ENCODE measurements at places on chromosomes 2 and 18.

GRCh38 chr2:28603821-28604220, 108.0 kb downstream of the PLB1 start:
- DNase-seq, result no peak

GRCh38 chr2:154974041-154974440, 275.5 kb downstream of the KCNJ3 start:
- no peak for DNase-seq

- DNase-seq, result no peak
Measured at GRCh38 chr2:68784915-68785314, 50.3 kb downstream of the ARHGAP25 start.

DNA sequence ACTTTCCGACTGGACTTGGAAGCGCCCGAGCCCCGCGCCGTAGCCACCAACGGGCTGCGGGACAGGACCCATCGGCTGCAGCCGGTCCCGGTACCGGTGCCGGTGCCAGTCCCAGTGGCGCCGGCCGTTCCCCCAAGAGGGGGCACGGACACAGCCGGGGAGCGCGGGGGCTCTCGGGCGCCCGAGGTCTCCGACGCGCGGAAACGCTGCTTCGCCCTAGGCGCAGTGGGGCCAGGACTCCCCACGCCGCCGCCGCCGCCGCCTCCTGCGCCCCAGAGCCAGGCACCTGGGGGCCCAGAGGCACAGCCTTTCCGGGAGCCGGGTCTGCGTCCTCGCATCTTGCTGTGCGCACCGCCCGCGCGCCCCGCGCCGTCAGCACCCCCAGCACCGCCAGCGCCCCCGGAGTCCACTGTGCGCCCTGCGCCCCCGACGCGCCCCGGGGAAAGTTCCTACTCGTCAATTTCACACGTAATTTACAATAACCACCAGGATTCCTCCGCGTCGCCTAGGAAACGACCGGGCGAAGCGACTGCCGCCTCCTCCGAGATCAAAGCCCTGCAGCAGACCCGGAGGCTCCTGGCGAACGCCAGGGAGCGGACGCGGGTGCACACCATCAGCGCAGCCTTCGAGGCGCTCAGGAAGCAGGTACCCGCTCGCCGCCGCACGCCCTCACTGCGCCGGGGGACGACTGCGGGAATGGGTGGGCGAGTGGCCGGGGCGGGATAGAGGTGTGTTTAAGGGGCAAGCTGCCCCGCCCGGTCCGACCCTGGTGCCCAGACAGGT, 713 bp downstream of the ATOH8 start:
- no peak for DNase-seq

DNA sequence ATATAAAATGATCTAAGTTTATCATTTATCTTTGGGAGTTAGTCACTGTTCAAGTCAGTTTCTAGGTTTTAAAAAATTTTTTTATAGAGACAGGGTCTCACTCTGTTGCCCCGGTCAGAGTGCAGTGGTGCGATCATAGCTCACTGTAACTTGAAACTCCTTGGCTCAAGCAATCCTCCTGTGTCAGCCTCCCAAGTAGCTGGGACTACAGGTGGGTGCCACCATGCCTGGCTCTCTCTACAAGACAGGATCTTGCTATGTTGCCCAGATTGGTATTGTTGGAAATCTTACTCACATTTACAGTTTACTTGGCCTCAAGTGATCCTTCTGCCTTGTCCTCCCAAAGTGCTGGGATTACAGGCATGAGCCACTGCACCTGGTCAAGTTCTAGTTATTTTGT, 74.5 kb downstream of the MIB1 start:
- no peak for DNase-seq

DNA sequence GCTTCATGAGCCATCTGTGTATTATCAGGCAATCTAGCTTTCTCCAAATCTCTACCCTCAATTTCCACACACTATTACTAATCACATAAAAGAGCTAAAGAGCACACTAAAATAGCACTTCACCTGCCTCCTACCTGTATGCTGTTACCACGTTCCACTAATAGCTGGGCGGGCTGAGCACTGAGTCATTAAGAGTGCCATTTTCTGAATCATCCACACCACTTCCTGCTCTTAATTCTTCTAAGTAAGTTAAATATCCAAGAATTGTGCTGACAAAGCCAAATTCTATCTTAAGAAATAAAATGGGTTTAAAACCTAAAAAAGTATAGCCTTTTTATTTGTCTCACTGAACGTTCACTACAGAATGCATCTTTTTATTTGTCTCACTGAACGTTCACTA, 35.7 kb downstream of the NOL10 start:
- DNase-seq, result no peak

DNA sequence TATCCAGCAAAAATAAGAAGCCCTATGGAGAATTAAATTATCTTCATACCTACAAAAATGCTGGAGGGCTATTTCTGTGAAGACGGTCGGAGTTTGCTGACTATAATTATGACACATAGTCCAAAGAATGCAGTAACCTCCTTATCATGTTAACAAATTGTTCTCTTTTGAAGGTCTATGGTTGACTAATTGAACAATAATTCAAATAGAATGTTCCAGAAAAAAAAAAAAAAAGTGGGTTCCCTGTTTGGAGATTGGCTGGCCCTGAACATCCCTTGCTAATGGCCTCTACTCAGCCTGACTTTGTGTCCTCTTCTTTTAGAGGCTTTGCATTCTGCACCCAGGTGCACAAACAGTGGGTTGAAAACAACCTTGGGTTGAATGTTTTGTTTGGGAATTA, 82.8 kb upstream of the CCBE1 start:
- no peak for DNase-seq

DNA sequence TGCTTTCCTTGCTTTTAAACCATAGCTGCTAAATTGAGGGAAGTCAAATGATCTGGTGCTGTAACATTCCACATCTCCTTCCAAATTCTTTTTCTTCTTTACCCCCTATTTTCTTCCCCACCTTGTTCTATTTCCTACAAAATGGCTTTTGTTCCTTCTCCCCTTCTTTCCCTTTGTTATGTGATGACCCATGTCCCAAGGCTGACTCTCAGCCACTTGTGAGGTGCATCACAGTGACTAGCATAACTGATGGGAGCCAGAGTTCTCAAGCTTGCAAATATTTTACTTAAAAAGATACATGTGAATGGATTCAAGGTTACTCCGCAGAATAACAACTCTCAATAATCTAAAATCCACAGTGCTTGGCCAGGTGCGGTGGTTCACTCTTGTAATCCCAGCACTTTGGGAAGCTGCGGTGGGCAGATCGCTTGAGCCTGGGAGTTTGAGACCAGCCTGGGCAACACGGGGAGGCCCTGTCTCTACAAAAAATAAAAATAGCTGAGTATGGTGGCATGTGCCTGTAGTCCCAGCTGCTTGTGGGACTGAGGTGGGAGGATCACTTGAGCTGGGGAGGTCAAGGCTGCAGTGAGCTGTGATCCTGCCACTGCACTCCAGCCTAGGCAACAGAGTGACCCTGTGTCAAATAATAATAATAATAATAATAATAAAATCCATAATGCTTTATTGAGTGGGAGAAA, 100.1 kb upstream of the CERS6 start:
- DNase-seq, result no peak

GRCh38 chr2:62539606-62540407, 33.8 kb upstream of the TMEM17 start:
- DNase-seq, result no peak

DNA sequence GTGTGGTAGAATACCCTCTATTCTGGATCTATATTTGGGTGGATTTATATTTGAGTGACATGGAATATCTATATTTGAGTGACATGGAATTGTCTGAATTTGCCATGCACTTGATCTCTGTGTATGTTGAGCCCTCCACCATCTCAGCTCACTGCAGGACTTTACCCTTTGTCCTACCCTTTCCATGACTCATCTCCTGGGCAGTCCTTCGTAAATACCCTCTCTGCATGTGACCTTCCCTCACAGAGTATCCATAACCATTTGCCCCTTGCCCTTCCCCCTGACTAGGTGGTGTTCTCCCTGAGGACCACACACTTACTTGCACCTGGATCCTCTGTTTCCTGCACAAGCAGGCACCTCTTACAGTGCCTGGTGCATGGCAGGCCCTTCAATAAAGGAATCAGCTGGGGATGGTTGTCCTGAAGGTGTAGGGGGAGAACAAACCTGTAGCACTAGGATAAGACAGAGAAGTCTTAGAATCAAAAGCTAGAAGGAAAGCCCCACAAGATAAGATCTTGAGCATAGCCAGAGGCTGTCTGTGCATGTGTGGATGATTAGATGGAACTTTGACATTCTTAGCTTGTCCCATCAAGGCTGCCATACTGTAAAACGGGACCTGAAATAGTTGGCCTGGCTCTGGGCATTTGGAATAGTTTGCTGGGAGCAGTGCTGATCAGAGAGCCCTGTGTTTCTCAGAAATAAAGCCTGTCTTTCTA, 230.4 kb downstream of the FHOD3 start:
- no peak for DNase-seq

DNA sequence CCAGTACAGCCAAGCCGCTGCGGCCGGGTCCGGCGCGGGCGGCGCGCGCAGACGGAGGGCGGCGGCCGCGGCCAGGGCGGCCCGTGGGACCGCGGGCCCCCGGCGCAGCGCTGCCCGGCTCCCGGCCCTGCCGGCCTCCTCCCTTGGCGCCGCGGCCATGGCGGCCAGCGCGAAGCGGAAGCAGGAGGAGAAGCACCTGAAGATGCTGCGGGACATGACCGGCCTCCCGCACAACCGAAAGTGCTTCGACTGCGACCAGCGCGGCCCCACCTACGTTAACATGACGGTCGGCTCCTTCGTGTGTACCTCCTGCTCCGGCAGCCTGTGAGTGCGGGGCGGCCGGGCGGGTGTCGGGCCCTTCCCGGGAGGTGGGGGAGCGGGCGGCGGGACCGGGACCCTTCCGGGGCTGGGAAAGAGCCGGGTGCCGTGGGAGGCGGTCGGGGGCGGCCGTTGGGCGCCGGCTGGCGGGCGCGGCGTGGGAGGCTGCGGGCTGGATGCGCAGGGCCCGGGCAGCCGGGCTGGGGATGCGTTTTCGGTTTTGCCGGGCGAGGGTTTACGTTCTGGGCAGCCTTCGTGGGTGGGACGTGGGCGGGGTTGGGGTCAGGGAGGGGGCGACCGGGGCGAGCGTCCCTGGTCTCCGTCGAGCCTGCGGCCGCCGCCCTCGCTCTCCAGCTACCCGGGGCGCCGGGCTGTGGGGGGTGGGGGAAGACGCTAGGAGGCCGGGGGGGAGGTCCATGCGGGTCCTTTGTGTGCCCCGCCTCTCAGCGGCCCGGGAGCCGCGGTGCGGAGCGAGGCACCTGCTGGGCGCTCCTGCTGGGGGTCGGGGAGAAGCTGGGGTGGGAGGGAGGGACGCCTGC, 537 bp downstream of the AGFG1 start:
- DNase-seq, result peak; percentile 42

GRCh38 chr2:242054406-242054805, 184.9 kb downstream of the RTP5 start:
- DNase-seq, result no peak

- no peak for DNase-seq
Measured at GRCh38 chr2:60385648-60386047, 167.8 kb downstream of the BCL11A start.

GRCh38 chr2:127228102-127228501, 8.0 kb upstream of the CYP27C1 start:
- no peak for DNase-seq

GRCh38 chr18:41630232-41630886, 324.7 kb upstream of the PIK3C3 start:
- no peak for DNase-seq

DNA sequence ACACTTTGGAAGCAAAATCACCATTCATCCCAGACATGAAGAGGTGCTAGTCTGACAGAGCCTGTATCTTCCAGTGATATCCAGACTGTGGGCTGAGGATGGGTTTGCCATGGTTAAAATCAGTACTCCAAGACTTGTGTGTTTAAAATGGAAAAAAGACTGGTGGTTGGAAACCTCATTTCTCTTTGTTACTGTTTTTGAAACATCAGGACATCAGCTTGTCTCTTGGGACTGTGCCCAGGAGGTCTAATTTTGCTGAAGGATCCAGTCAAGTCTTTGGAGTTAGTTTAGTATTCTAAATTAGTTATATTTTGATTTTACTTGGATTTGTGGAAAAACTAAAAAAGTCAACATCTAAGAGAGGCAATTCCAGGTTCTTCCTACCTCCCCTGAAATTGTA, 578.4 kb downstream of the PLCL1 start:
- DNase-seq, result no peak

DNA sequence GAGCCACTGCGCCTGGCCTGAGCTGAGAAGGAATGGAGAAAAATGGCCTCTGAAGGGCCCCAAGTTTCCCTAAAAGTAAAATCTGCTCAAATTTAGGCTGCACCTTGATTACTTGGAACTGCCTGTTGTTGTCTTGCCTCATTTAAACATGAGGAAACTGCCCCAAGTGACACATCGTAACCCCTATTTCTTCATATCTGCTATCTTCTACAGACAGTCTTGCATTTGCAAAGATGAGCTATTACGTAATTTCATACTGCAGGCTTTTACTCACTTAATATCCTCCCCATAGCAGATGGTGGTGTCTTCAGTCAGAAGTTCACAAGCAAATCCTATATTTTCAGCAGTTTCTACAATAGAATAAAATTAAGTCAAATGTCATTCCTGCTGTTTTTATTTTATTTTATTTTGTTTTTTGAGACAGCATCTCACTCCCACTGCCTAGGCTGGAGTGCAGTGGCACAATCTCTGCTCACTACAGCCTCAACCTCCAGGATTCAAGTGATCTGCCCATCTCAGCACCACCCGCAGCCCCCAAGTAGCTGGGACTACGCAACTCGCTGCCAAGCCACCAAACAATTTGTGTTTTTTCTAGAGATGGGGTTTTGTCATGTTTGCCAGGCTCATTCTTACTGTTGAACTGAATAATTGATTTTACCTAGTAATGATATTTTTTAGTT, 45.3 kb upstream of the NARS1 start:
- no peak for DNase-seq

DNA sequence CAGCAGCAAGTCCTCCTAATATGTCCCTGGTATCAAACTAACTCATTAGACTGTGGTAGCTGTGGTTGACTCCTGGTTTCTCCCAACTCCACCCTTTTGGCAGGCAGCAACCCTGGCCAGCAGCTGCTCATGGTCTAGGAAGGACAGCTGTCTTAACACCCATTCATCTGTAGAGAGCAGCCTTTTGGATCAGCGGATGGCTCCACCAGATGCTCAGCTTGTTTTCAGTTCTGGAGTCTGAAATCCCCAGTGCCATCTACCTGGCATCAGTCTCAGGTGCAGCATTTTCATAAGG, 100.5 kb downstream of the SPOPL start:
- no peak for DNase-seq

- peak; percentile 81 for DNase-seq
Measured at GRCh38 chr2:152222975-152223637, 47.5 kb upstream of the STAM2 start.

DNA sequence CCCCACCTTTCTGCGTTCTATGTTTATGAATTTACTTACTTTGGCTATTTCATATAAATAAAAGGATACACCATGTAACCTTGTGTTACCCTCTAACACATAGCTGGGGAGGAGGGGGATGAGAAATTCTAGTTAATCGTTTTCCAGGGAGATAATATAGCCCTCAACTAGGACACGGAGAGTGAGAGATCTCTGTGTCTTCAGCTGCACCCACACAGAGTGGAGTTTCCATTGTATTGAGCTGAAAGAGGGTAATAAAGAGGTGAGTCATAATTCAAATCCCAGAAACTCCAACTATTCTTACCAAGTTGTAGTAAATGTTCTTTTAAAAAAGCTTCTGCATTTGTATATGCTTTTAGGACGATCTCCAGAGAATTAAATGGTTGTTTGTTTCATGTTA, 110.1 kb upstream of the SULT1C3 start:
- no peak for DNase-seq

All from left kidney (tissue), 8 donors.